ENCODE measurements at places on chromosomes 12 and 14. TPM values are rescaled to one million over a fixed set of nuclear protein-coding genes. Genes with fewer than 3 reads are reported as not detected.

Gene NFATC4
- 9.5 TPM for total RNA-seq

Gene CLEC2A
- not detected for total RNA-seq

Gene PAWR
- total RNA-seq: 166 TPM

Gene TPPP2
- total RNA-seq: not detected

Gene WNT1
- not detected for total RNA-seq

Gene SERPINA9
- not detected for total RNA-seq

Gene PIK3C2G
- 0.28 TPM for total RNA-seq

Gene SIX6
- total RNA-seq: not detected

Gene AHNAK2
- 1,136 TPM for total RNA-seq

Gene OR4E2
- not detected for total RNA-seq

Gene TAS2R42
- not detected for total RNA-seq

Gene CLEC14A
- not detected for total RNA-seq

Gene CHST11
- 8.9 TPM for total RNA-seq

Gene BHLHE41
- total RNA-seq: 1.1 TPM

Gene OASL
- total RNA-seq: 0.50 TPM

Gene FLRT2
- total RNA-seq: 14.4 TPM

Gene SLC25A21
- 1.4 TPM for total RNA-seq

Gene CMA1
- not detected for total RNA-seq

Gene SETD1B
- total RNA-seq: 9.7 TPM

Gene AMHR2
- not detected for total RNA-seq

All from nasal cavity respiratory epithelium epithelial cell of viscerocranial mucosa (primary cell).